ENCODE measurements at places on chromosomes 12 and 14. TPM values are rescaled to one million over a fixed set of nuclear protein-coding genes. Genes with fewer than 3 reads are reported as not detected.
A peak's percentile ranks its signal among the peaks of the same experiment; 100 is the strongest.

- DNase-seq: no peak
These were observed 14.1 kb downstream of the ZFHX2 start for GRCh38 chr14:23537351-23538049.

- no peak for DNase-seq
These were observed 11.2 kb upstream of the AK7 start for GRCh38 chr14:96380735-96381134.

DNA sequence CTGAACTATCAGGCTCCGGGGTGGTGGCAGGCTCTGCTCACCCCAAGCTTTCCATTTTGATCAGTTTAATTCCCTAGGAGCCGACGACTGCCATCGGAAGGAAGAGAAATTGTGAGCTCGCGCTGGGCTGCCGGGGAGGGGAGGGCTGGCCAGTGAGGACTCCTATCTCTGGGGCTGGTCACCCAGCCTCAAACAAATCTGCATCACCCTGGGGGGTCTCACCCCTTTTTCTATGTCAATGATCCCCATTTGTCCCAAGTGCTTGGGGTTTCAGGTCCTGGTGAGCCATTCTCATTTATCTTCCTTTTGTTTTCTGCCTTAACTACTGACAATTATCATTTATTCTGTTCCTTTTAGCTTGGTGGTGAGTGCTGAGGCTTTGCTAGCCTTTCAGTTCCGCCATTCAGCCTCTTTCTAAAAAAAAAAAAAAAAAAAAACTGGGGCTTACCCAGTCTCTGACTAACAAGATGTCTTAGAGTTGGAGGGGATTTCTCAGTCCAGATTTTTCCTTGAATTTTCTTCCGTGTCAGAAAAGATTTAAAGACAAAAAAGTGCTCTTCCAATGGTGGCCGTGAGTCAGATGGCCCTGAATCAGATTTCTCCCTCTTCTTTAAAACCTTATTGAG, 22.8 kb upstream of the USP44 start:
- DNase-seq: peak; percentile 24

GRCh38 chr12:97127061-97127460, 220.0 kb downstream of the NEDD1 start:
- no peak for DNase-seq

DNA sequence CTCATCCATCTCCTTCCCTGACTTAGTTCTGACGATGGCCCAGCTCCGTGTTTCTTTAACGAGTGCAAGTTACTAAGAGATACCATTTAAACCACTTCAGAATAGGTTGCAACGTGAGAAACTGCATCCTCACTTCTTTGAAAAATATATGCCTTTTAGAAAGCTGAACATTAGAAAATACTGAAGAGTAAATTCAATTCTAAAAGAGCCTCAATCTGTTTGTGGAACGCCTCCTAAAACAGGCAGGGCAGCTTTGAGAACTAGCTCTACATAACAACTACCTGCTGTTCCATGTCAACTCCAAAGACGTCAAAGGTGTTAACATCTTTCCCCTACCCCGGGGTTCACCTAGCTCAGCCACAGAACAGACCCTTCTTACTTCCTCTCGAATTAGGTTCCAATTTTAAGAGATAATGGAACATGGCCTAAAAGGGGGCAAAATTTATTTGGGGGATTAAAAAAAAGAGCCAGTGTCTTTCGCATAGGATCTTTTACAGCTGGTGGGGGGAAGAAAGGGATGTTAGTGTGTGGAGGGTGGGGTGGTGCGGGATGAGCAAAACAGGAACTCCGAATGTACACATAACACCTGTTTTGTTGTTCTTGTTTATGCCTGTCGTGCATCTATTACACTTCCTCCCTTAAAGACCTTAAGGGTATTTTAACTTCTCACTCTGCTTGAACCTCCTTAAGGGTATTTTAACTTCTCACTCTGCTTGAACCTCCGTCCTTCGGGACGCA, 3.3 kb downstream of the BHLHE41 start:
- DNase-seq: peak; percentile 44

DNA sequence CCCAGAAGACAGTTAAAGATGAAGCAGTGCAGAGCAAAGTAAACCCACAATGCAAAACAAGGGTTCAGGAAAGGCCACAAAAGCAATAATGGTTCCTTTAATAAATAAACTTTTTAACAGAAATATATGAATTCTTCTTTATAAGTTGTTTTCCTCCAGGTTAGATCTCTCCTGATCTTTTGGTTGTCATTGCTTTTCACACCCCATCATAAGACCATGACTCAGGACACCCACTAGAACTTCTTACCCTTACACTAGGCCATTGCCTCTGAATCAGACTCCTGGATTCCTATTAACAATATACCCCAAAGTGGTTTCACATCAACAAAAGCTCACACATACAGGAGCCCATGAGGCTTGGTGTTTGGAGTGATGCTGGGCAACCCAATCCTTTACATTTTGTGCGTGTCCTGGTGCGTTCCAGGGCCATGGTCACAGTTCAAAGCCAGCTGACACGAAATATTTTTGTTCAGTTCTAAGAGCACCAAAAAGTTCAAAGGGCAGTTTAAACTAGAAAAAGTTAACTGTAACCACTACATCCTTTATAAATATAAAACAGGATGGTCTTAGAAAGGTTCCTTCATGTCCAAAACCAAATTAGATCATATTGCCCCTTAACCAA, 187.0 kb downstream of the EPS8 start:
- no peak for DNase-seq

- DNase-seq: no peak
These were observed 41.4 kb downstream of the ACTN1 start for GRCh38 chr14:68937471-68938270.

DNA sequence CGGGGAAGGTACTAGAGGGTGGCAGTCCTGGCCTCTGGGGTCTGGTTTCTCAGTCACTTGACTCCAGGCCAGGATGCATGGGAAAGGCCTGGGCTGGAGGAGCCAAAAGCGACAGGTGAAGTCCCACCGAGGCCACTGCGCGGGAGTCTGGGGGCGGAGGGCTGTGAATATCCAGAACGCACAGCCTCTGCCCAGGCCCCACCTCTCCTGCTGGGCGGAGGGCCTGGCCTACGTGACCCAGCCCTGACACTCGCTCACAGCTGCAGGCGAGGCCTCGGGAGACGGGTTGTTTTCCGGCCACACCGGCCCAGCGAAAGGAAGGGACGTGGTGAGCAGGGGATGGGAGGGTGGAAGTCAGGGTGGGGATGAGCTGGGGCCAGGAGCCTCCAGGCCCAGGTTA, 91.2 kb downstream of the RFLNA start:
- no peak for DNase-seq

GRCh38 chr14:96105089-96105925, 66.1 kb downstream of the C14orf132 start:
- no peak for DNase-seq

GRCh38 chr14:91170504-91171121, 56.7 kb downstream of the DGLUCY start:
- DNase-seq: no peak

- DNase-seq: no peak
These were observed 42.5 kb upstream of the MYBPC1 start for GRCh38 chr12:101552277-101552676.

GRCh38 chr14:104096751-104097700, 11.5 kb downstream of the ASPG start:
- peak; percentile 43 for DNase-seq

- no peak for DNase-seq
These were observed 74.6 kb downstream of the RERG start for GRCh38 chr12:15146585-15146984.

- DNase-seq: no peak
These were observed 365 bp upstream of the ABHD4 start for GRCh38 chr14:22597771-22598098.

DNA sequence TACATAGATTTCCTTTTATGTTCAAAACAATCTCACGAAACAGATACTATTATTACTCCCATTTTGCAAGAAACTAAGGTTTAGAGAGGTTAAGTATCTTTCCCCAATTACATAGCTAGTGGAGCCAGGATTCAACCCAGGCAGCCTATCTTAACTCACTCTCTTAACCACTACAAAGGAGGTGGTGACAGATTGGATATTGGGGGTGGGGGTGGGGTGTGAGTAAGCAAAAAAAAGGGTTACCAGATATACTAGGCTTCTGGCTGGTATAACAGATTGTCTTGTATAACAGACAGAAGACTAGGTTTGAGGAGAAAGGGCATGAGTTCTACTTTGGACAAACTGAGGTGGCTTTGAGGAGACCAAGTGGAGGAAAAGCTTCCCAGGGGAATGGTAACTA, 2.1 kb downstream of the GMFB start:
- DNase-seq: no peak

The AICDA gene
- total RNA-seq: 1.9 TPM

The LYZ gene
- 83.4 TPM for total RNA-seq

The ALG10B gene
- total RNA-seq: 4.0 TPM

Measured in Peyer's patch (tissue), 4 donors.